ENCODE measurements at places on chromosomes 7 and 10.

GRCh38 chr7:91397096-91397495 lies 132.9 kb downstream of the FZD1 start:
- DNase-seq = no peak

DNA sequence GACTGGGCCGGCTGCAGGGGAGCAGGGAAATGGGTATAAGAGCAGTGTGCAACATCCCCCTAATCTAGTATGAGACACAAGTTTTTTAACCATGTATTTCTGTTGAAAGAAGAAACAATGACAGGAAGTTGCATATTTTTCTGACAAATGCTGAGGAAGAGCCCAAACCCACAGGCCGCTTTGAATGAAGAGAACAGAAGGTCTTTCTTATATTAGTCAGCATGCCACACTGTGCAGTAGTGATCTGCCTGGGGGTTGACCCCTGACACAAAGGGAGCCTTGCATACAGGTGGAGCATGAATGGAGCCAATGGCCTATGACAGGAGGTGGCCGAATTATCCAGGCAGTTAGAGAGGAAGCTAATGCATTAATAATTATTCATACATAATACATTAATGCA lies 518.3 kb downstream of the PLXDC2 start:
- no peak for DNase-seq

DNA sequence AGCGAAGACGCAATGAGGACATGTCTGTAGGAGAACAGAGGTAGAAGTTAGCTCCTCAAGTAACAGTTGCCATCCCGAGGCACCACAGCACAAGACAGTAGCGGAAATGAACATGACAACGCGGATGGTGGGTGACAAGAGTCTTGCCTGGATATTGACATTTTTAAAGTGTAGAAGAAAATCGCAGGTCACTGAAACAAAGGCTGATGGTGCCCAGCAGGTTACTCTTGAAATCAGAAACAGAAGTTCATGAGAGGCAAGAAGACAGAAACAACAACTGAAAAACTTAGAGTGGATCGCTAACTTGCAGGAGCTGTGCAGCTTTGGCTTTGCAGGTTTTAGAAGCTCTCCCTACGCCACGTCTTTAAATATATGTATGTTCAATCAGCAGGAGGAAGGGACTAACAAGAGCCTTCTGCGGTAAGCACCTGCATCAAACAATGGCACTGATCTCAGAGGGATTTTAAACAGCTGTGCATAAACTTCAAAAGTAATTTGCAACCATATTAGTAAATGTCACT lies 1.8 kb downstream of the PRKCQ start:
- DNase-seq = no peak

- DNase-seq = no peak
Measured at GRCh38 chr7:141202535-141202934, 128.7 kb downstream of the TMEM178B start.

DNA sequence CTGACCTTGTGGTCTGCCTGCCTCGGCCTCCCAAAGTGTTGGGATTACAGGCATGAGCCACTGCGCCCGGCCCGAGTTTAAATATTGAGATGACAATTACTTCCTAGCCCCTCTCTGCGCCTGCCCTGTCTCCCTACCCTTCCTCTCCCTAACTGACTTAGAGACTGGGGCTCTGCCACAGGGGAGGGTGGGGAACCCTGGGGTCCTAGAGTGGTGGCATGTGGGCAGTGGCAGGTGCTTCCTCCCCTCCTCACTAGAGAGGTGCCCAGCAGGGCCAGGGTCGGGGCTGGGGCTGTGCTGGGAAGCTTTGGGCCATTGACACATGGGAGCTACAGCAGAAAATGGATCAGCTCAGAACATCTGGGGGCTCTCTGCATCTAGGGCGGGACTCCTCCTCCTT lies 7.0 kb upstream of the ACHE start:
- DNase-seq = no peak

GRCh38 chr10:125164421-125164820 lies 4.1 kb upstream of the CTBP2 start:
- DNase-seq = no peak

- no peak for DNase-seq
Measured at GRCh38 chr10:62451611-62451975, 77.4 kb downstream of the ZNF365 start.

GRCh38 chr7:64562256-64562625 lies 630 bp downstream of the ZNF680 start:
- DNase-seq = no peak

DNA sequence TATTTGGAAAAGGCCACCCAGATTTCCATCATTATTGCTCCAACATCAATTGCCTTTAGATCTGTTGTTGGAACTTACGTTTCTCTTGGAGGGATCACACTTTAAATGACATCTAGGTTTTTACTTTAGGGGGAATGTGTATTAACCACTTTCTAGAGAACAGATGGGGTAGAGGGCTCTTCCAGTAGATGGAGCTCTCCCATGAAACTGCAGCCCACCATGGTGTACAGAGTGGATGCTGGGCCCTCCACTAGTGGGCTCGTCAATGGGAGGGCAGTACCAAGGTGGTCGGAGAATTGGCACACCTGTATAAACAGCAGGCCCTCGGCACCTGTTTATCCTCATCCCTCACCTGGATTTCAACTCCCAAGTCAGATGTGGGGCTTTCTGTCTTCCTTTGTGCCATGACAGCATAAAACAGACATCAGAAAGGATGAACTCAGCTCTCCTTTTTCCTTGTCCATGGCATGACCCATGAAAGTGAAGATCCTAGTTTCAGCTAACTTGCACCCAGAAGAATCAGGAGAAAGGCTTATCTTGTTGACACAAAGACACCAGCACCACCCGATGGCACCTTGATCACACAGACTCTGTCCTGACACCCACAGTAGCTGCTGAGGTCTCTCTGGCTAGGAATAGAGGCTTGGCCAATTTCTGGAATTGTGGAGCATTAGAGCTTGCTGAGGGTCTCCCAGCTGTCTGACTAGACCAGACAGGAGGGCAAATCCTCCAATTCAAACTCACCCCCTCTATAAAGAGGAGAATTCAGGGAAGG lies 150.5 kb downstream of the CYP26A1 start:
- DNase-seq = no peak

- no peak for DNase-seq
Measured at GRCh38 chr10:36778651-36779050, 346.7 kb upstream of the ANKRD30A start.

- DNase-seq = no peak
Measured at GRCh38 chr7:43481902-43482678, 100.8 kb upstream of the STK17A start.

DNA sequence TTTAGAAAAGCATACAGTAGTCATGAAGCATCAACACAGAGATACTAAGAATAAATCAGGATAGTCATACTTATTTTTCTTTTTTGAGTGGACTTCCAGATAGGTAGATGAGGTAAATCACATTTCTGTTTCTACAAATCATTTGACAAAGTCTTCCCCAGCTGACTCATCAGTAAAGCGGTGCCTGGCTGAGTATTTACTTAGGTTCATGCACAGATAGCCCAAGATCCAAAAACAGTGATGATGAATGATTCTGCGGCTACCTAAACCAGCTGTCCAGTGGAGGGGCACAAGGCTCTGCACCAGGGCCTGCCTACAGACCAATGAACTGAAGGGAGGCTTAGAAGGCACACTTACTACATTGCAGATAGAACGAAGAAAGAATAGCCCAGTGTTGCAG lies 113.1 kb downstream of the PARP12 start:
- DNase-seq = no peak

DNA sequence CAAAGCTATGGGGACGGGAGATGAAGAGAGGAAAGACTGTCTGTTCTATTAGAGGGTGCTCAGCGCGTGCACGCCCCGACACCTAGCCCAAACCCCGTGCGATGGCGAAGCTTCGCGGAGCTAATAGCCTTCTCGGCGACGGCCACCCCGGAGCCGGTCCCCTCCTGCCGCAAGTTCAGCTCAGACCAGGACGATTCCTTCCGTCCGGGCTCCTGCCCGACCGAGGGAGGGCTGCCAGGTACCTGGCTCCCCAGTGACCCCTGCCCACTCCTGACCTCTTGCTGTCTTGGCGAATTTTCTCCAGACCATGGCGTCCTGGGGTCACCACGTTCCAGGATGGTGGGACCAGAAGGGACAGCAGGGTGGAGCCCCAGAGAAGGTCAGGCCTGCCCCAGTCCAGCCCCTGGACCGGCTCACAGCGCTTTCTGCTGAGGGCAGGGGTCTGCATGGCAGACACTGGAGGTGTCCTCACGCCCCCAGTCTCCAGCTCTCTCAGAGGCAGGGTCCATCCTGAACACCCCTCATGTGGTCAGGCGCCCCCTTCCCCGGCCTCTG lies 36.7 kb downstream of the UNCX start:
- DNase-seq = no peak

DNA sequence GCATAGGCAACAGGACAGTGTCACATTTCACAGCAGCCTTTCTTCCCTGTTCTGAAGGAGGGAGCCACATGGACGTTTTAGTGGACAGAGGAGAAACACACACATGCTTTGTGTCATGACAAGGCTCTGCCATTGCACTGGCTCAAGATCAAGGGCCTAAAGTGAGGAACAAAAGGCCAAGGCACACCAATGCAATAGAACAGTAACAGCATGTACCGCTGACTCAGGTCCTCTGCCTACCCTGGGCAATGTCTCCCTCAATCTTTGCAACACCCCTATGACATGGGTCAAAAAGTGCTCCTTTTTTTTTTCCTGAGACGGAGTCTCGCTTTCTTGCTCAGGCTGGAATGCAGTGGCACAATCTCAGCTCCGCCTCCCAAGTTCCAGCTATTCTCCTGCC lies 57.8 kb upstream of the SDK1 start:
- DNase-seq = no peak

GRCh38 chr10:122531939-122532338 lies 28.6 kb upstream of the DMBT1 start:
- no peak for DNase-seq

- DNase-seq = no peak
Measured at GRCh38 chr10:73970845-73971244, 27.1 kb upstream of the VCL start.

GRCh38 chr10:17673471-17674061 lies 29.6 kb downstream of the STAM start:
- DNase-seq = no peak

DNA sequence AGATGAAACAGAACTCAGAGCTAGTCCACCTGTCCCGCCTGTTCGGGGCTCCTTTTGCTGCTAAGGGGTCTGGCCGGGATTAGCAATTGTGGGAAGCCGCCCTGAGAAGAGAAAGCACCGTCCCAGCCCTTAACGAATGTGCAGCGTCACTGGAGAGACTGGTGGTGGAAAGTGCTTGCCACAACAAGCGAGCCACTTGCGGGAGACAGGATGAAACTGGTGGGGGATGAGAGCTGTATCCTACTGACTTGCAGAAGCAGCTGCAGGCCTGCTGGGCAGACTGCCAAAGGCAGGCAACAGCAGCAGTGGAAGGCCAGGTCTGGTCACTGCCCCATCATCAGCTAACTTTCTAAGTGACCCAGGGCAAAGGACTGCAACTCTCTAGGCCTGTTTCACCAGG lies 95.4 kb downstream of the FAM53B start:
- no peak for DNase-seq

DNA sequence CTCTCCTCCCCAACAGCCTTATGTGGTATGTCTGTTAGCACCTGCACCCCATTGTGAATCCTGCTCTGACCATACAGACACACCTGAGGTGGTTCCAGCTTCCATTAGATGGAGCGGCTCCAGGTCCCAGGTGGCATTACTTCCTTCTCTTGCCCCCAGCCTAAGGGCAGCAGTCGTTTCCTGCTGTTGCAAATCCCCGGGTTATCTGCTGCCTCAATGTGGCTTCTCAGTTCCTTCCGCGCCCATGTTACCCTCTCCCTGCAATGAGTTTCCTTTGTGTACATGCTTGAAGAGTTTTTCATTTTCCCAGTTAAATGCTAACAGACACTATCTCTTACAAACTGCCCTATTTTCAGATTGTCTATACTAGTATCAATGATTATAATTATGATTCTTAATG lies 62.8 kb upstream of the PRKCQ start:
- DNase-seq = no peak

DNA sequence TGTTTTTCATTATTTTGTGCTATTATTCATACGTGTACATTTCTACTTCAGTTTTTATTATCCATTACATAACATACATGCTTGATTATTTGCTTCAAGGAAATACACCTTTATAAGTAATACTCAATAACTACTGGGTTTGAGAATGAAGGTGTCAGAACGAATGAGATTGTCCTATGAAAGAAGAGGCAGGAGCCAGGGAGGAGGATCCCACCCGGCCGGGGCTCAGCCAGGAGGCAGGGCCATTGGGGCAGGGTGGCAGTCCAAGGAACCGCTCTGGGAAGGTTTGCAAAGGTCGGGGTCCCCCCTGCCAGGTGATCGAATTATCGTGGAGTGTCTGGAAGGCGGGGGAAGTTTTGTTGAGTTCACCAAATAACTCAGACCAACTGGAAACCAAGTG lies 9.1 kb downstream of the TRIM56 start:
- no peak for DNase-seq

DNA sequence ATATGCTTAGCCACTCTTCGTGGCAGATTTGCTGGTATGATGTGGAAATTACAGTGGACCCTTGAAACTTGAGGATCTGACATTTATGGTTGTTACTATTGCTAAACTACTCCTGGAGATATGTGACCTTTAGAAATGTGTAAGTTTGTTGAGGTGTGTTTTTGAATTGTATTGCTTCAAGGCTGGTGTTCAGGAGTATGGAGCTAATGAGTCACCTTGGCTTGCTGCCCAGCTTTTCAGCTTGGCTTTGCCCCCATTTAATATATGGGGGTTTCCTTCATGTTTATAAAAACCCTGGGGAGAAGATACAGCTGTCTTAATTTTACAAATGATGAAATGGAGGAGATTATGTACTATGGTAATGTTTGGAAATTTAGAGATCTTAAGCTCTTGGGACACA lies 11.6 kb downstream of the HBP1 start:
- peak; percentile 39 for DNase-seq

GRCh38 chr7:82566752-82567151 lies 123.2 kb upstream of the CACNA2D1 start:
- no peak for DNase-seq

DNA sequence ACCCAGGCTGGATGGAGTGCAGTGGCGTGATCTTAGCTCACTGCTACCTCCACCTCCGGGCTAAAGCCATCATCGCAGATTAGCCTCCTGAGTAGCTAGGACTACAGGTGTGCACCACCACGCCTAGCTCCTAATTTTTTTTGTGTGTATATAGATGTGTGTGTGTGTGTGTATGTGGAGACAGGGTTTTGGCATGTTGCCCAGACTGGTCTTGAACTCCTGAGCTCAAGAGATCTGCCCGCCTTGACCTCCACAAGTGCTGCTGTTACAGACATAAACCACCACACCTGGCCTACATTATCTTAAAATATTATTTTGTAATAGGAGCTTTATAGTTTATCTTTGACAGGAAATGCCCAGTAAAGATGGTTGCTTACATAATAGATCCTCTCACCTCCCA lies 25.0 kb downstream of the FOXP2 start:
- DNase-seq = no peak

DNA sequence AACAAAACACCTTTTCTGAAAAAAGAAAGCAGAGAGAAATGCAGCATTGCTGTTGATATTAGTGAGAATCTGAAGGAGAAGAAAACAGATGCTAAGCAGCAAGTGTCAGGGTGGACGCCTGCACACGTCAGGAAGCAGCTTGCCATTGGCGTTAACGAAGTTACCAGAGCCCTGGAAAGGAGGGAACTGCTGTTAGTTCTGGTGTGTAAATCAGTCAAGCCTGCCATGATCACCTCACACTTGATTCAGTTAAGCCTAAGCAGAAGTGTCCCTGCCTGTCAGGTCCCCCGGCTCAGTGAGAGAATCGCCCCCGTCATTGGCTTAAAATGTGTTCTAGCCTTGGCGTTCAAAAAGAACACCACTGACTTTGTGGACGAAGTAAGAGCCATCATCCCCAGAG lies 6.4 kb downstream of the RPP38 start:
- no peak for DNase-seq
